ENCODE measurements at places on chromosomes 5 and 9. TPM values are rescaled to one million over a fixed set of nuclear protein-coding genes. Genes with fewer than 3 reads are reported as not detected.

LOX gene
- total RNA-seq, result 164 TPM

MRNIP gene
- 26.3 TPM for total RNA-seq

HDHD3 gene
- 8.5 TPM for total RNA-seq

SEMA6A gene
- 9.3 TPM for total RNA-seq

FOXD4 gene
- total RNA-seq, result not detected

FLT4 gene
- 203 TPM for total RNA-seq

PCDHB14 gene
- 1.6 TPM for total RNA-seq

CDKN2B gene
- total RNA-seq, result 49.7 TPM

GHR gene
- total RNA-seq, result 1.8 TPM

PCDHGC3 gene
- 24.3 TPM for total RNA-seq

MYMK gene
- not detected for total RNA-seq

NINJ1 gene
- total RNA-seq, result 150 TPM

BAAT gene
- total RNA-seq, result not detected

RPS23 gene
- total RNA-seq, result 1,829 TPM

TMEFF1 gene
- total RNA-seq, result 35.1 TPM

Data from glomerular endothelial cell (primary cell).